CD4-positive, alpha-beta T cell treated with Interleukin-4 for 1 hour (primary cell): ENCODE measurements at places on chromosomes 13 and 19.

- no peak for DNase-seq
These were observed 306.2 kb downstream of the TEX29 start for GRCh38 chr13:111626371-111627305.

DNA sequence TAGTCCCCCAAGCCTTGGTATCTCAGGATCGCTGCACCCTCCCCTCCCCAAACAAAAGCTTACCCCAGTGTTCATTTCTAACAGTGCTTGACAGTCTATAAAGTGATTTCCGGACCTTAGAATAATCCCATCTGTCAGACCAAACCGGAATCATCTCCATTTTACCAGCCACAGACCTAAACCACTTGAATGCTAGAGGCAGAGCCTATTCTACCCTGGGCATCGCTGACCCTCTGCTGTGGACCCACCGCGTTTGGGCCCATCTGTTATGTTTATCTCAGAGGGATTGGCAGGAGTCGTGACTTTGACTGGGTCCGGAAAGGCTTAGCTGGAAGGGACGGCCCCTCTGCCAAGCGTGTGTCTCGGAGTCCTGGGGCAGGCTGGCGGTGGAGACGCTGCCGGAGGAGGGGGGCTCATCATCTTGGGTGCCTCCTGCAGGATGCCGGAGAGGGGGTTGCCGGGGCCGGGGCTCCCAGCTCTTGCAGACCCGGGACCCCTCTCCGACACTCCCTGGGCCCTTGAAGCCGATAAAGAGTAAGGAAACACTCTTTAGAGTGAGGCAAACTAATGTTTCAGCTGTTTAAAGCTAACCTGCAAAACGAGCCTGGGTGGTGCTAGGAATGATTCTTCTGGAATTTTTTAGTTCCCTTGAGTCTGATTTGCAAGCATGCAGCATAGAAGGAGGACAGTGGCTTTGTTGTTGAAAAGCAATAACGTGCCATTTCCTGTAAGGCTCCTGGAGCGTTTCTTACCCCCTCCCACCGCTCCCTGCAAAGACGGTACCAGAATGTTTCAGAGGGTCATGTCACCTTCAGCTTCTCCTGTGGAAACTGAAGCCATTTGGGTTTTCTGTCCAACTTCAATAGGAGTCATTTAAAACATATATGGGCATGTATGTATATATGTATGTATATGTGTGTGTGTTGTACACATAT is 1.3 kb downstream of the SLC25A42 start:
- peak; percentile 35 for DNase-seq

- DNase-seq = no peak
These were observed 239.8 kb downstream of the COG6 start for GRCh38 chr13:39895254-39895653.

DNA sequence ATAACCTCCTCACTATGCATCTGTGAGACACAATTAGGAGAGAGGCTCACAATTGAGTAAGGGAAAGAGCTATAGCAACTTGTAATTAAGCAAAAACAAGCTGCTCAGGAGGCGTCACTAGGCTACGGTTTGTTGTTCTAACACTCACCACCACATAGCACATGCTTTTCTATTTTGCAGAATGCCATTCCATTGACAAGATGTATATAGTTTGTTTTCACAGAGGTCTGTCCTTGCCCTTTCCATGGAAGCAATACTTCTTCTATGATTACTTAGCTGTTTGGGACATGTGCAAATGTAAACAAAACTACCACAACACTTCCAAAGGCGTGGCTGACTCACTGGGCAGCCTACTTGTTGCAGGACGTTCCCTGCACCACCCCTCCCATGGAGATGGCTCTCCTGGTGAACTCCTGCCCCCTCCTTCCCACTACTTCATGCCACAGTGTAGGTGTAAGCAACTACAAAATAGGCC is 33.9 kb upstream of the FAM216B start:
- DNase-seq = no peak

GRCh38 chr19:19109601-19110000 is 28.7 kb downstream of the TMEM161A start:
- no peak for DNase-seq

DNA sequence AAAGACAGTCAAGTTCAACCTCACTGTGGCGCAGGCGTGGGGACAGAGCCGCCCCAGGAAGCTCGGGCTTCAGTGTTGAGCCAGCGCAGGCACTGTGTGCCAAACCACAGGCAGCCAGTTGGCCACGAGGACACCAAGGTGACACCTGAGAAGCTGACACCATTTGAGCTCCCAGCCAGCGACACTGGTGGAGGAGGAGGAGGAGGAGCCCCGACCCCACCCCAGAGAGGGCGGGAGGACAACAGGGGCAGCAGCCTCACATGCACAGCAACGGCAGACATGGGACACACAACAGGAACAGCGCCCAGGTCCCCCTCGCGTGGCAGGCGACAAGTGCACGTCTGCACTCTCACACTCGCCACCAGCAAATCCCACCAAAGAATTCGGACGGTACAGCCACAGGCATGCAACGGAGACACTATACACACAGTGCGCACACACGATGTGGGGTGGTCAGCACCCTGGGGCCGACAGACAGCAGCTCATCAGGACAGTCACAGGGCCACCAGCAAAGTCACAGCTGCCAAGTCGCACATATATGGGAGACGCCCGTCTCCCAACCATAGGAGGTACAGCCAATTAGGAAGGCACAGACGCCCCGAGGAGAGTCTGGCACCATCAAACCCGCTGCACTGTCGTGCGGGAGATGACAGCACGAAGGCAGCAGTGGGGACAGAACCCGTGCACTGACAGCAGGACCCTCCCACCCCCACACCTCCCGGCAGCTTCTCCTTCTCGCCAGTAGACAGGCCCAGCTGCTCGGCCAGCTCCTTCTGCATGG is 3.4 kb downstream of the EIF3G start:
- peak; percentile 27 for DNase-seq

GRCh38 chr13:110374431-110375370 is 67.6 kb downstream of the COL4A2 start:
- DNase-seq = no peak

DNA sequence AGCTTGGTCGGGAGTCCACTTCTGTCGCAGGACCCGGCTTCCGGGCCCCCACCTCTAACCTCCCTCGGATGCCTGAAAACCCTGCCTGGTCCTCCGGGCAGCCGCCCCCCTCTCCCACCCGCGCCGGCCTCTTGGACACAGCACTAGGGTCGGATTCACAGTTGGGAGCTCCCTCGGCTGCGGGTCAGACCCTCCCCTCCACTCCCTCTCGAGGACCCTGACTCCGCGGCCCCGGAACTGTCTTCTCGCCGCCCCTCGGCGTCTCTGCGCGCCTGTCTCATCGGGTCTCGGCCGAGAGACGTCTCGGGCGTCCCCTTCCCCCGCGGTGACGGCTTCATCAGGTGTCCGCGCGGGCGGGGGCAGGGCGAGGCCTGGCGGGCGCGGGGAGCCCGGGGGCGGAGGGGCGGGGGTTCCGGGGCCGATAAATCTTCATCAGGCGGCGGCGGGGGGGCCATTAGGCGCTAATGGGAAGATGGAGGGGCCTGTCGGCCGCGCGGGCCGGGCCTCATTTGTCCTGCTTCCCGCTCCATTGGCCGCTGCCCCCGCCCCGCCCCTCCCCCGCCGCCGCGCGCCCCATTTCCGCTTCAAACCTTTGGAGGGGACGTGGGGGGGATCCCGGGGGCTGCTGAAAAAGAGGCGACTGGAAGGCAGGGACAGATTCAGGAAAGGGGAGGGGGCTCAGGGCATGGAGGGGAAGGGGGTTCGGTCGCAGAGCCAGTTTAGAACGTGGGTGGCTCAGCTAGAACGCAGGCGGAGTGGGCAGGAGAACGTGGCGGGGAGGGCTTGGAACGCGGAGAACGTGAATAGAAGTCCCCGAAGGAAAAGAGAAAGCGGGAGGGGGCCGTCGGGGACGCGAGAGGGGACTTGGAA is 11.8 kb upstream of the ERFL start:
- DNase-seq = peak; percentile 44

GRCh38 chr19:46133101-46133627 is 8.7 kb upstream of the IGFL3 start:
- DNase-seq = no peak

DNA sequence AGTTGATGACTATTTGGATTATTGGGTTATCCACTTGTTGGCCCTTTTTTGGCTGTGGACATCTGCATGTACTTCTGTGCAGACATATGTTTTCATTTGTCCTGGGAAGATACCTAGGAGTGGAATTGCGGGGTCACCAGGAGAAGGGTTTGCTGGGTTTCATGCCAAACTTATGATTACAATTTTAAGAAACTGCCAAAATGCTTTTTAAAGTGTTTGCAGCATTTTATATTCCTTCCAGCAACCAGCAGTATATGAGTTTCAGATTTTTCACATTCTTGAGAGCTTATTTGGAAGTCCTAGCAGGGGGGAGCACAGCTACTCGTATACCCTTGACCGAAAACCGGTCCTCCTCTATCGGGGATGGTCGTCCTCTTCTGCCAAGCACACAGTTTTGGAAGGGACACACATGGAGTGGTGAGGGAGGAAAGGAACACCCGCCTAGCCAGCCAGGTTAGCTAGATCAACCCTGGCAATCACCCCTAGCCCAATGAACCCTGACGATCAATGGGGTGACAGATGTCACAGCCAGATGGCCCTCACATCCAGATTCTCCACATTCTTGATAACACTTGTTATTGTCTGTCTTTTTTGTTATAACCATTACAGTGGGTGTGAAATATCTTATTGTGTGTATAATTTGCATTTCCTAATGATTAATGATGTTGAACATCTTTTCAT is 26.7 kb upstream of the RNF113B start:
- DNase-seq = no peak

DNA sequence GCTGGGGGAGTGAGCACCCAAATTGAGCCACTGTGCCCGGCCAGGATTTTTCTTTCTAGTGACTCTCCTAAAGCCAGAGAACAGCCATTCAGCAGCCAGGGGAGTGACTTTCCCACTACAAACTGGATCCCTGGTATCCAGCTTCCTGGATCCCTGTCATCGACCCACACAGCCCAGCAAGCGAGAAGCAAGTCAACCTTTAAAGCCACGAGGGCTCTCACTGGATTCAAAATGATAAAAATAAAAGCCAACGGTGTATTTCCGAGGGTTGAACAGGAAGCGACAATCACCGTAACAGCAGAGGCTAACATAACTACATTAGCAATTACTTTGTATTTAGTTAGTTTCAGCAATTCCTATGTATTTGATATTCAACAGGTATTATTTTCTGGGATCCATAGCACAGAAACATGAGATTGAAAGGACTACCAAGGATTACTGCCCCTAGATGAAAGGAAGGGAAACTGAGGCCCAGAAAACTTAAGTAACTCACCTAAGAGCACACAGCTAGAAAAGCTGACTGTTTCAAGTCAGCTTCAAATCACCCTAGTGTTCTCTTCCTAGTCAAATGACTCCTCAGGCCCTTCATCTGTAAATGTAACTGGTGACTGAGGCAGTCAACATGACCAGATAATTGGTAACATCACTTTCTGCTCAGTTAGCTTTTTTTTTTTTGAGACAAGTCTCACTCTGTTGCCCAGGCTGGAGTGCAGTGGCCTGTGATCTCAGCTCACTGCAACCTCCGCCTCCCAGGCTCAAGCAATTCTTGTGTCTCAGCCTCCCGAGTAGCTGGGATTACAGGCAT is 2.7 kb downstream of the RFX1 start:
- DNase-seq = no peak

DNA sequence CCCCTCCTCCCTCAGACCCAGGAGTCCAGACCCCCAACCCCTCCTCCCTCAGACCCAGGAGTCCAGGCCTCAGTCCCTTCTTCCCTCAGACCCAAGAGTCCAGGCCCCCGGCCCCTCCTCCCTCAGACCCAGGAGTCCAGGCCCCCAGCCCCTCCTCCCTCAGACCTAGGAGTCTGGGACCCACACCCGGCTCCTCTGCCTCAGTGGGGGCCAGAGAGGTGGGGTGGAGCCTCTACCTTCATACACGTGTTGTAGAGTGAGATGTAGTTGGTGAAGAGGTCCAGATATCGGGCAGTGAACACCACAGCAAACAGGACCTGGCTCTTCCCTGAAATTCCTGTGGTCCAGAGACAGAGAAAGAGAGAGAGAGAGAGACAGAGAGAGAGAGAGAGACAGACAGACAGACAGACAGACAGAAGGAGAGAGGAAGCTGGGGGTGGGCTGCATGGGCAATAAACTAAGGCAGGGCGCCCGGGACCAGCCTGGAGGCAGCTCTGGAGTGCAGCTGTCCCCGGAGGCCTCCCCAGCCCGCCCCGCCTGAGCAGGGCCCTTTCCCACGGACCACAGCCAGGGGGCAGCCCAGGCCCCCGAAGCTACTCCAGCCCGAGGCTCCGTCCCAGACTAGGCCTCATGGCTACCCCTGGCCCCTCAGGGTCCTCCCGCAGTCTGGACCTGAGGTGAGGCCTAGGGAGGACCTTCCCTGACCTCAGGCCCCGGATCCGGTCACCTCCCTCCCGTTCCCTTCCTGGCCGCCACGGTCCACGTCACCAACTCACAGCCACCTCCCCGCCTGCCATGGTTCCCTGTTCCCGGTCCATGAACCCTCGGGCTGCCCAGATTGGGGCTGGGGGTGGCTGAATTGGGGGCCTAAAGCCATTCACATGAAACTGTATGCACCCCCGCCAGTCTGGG is 907 bp downstream of the KDELR1 start:
- peak; percentile 70 for DNase-seq

DNA sequence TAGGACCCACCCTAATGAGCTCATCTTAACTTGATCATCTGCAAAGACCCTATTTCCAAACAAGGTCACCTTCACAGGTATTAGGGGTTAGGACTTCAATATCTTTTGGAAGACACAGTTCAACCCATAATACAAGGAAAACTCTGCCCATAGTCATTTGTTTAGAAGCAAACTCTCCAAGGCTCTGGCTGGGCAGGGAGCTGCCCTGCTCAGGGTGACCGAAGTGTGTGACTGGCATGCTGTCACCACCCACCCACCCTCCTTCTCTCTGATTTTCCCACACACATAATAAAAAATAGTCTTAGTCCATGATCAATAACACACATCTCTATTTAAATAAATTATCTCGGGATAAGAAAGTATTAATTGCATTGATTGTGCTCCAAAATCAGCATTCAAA is 161.1 kb downstream of the KCTD15 start:
- no peak for DNase-seq
